ENCODE measurements at places on chromosomes 4 and X.

DNA sequence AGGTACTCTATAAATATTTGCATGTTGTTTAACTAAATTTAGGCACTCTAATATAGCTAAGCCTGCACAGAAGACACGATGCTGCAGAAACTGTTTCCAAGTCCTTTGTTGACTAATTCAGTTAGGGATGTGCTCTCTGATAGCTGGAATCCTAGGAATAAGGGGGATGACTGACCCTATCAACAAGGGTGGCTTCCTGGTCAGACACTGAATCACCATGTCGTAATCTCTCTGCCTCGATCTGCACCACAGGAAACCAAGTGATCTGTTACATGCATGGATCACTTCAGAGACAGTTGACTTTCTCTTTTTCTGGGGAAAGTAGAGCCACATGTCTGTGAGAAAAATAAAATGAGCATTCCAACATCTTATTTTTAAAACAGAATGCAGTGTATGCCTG, 169.1 kb downstream of the GUCY2F start:
- DNase-seq, result no peak

DNA sequence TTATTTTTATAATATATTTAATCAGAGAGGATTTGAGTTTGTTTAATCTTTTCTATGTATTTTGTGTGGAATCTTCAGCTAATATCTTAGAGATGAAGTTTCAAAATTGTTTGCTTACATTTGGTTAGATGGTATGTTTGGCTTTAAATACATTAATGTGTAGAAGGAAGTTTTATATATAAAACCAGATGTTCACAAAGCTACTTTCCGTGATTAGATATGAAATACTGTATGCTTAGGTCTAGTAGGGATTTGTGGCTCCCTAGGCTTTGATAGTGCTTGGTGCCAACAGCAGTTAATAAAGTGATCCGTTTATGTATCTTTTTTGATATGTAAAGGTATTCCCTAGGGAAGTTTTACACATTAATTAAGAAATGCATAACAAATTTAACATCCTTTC, 223.0 kb downstream of the ARHGAP10 start:
- DNase-seq, result no peak

GRCh38 chr4:23890369-23891063, 669 bp upstream of the PPARGC1A start:
- DNase-seq, result no peak

GRCh38 chr4:149555146-149555545, 260.5 kb downstream of the IQCM start:
- no peak for DNase-seq

DNA sequence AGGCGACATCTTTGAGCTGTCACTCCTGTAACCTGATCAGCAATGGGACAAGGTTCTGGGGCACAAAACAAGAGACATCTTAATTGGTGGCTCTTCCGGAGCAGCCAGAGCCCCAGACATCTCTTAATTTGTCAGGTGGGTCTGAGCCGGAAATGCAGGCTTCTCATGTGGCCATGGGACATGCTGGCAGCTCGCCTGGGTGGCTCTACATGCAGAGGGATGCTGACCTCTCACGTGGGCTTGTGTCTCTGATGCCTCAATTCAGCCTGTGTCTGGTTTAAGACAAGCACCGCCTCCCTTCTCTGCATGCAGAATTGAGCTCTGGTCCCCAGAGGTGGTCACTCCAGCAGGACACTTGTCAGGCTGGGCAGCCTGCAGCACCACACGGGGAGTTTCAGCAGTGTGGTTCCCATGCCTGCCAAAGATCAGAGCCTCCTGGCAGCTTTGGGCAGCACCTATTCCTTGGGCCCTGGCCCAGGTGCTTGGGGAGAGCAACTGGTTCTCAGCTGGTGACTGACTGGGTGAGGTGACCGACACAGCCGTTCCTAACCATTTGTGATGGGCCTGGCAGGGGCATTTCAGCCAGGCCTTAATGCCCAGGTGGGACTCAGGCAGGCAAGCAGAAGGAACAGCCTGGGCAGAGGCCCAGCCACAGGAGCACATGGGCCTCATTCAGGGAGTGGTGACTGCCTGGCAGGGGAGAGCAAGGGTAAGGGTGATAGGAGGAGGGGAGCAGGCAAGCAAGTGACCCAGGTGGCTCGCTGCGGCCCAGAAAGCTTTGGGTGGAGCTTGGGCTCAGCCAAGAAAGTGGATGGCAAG, 53.4 kb downstream of the HMX1 start:
- peak; percentile 14 for DNase-seq

DNA sequence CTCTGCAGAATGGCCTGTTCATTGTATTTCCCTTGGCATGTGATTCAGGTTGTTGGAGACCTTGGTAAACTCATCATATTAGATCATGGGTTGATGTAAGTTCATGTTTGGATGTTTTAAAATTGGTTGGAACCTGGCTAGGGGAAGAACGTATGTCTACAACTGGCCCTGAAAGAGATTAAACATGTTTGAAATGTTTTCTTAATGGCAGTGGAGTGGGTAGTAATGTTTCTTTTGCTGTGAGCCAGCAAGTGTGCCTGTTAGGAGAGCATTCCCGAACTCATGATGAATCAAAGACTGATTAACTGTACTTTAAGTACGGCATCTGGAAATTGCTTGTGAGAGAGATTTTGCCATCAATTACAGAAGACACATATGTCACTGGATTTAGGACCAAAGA, 44.5 kb upstream of the SLC4A4 start:
- DNase-seq, result no peak

- no peak for DNase-seq
Measured at GRCh38 chrX:20116577-20117240, at the start of gene MAP7D2. Gene MAP7D2, minus strand, starts transcription at chrX:20116907. Its CDS starts 28 bp downstream, at chrX:20116879.

DNA sequence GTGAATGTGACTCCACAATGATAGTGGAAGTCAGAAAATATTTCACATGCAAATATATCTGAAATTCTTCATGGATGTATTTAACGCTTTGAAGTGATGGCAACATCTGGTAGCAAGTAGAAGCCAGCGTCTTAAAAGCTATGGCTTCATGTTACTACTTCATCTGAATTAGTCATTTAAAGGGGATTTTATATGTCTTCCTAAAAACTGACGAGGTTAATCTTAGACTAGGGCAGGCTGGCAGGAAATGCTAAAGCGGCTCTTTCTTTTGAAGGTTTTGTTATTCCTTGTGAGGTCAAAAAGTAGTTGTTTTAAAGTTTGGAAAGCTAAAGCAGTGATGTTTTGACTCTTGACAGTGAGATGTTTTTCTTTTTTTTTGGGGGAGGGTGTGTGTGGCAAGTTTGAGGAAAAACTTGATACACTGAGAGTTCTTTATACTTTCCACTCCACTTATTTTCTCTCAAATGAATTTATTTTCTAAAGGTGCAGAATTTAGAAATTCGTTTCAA, 22.6 kb downstream of the PLS3 start:
- DNase-seq, result no peak

- DNase-seq, result no peak
Measured at GRCh38 chr4:72302981-72303704, 265.9 kb downstream of the ADAMTS3 start.

GRCh38 chrX:19566359-19567222, 51.3 kb upstream of the MAP3K15 start:
- no peak for DNase-seq

DNA sequence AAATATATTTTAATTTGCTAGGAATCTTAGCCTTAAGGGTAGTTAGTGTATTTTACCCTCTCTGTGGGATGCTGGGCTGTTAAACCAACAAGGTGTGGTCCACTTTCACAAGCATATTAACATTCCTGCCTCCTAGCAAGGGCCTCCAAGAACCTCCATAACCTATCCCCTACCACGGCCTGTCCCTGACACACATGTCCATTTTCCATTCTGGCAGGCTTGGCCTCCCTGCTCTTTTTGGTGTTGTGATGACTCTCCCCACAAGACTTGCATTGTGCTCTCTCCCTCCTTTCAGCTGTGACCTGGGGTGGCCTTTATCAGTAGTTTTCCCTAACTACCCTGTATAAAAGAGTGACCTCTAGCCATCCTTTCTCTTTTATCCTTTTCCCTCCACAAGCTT, 120.2 kb downstream of the KLHL8 start:
- DNase-seq, result no peak

- no peak for DNase-seq
Measured at GRCh38 chrX:53050841-53051240, 2.3 kb downstream of the GPR173 start.

DNA sequence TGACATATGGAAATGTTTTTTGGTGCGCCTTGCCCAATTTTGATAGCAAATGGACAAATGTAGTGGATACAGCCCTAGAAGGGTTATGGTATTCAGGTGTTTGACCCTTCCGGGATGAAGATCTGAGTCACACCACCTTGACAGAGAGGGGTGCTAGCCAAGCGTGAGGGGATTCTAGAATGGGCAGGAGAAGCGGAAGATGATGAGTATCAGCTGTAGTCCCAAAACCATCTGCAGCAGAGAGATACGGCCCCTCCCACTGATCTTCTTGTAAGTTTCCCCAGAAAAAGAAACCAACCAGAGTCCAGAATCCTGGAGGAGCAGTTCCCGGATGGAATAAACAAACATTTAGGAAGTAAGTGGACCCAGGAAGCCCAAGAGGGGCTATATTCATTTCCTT, 18.1 kb downstream of the DCHS2 start:
- no peak for DNase-seq

DNA sequence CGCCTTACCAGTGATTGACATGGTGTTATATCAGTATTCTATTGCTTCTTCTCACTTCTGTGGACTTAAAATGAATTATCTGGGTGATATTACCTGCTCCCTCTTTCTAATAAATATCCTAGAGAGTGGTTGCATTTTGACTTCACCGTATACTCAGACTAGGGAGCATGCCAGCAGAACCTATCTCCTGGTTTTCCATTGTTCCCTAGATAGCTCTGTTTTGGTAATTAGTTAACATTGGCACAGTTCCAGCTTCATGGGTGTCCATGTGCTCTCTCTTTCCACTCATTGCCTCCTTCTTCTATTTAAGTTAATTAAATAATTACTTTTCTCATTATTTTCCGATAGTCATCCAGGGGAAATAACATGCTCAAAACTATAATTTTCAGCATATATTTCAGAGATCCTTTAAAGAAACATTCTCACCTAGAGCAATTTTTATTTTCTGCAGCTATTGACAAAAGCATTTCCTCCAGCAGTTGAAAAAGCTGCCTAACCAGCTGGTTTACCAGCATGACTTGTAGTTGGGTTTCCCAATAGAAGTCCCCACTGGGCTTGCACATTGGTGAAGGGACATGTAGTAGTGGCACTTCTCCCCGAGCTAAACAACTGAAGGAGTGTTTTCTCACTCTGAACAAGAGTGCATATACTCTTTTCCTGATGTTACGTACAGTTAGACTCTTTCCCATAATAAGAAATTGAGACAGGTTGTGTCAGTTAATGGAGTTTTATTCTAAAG, 27.9 kb upstream of the PAPSS1 start:
- DNase-seq, result no peak

GRCh38 chrX:69815063-69815462, 199.2 kb downstream of the EDA start:
- no peak for DNase-seq

GRCh38 chr4:63211776-63212479, 1197.3 kb downstream of the TECRL start:
- no peak for DNase-seq

DNA sequence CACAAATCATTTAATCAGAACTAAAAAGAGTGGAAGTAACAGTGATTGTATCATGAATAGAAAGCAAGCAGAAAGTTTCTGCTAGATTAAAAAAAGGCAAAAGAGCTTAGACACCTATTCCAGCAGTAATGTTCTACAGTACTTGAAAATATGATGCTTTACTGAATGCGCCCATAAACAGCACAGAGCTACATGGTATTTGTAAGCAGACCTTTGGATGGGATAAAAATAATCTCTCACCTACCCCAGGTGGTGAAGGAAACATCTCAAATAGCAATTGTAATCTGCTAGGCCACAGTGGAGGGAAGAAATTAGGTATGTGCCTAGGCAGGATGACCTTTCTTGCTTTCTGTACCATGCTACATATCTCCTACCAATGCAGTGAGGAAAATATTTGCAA, 280.9 kb upstream of the PRKX start:
- DNase-seq, result no peak

DNA sequence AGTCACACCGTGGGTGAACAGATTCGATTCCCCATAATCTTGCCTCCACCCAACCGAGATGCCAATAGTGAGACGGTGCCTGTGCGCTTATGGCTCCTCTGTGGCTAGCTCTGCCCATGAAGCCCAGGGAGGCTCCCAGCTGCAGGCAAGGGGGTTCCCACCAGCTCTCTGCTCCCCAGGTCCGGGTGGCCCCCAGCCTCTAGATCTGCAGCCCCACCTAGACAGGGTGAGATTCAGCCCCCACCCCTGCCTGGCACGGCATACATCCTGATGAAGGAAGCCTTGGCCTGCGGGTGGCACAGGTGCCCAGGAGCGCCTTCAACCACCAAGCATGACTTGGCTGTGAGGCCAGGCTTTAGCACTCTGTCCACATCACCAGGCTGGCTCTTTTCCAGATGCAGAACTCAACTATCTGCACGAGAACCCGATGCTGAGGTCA, 40.6 kb downstream of the WDR1 start:
- no peak for DNase-seq
